ENCODE measurements at places on chromosomes 16 and 17.

DNA sequence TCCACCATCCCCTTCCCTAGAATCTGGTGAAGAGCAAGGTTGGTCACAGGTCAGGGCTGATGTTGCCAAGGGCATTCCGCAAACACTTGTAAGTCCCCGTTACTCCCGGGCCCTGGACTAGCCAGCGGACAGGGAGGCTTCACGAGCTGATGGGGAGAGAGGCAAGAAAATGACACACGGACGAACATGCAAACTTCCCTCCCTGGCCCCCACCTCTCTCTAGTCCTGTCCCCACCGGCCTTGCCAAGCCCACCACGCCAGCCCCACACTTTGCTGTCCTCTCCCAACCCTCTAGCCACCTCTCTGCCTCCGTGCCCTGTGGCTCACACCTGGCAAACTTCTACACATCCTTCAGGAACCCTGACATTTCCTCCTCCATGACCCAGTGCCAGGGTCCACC lies 54.8 kb downstream of the RPH3AL start:
- DNase-seq = no peak

- DNase-seq = no peak
These were observed 40.9 kb downstream of the TMEM235 start for GRCh38 chr17:78272181-78272913.

DNA sequence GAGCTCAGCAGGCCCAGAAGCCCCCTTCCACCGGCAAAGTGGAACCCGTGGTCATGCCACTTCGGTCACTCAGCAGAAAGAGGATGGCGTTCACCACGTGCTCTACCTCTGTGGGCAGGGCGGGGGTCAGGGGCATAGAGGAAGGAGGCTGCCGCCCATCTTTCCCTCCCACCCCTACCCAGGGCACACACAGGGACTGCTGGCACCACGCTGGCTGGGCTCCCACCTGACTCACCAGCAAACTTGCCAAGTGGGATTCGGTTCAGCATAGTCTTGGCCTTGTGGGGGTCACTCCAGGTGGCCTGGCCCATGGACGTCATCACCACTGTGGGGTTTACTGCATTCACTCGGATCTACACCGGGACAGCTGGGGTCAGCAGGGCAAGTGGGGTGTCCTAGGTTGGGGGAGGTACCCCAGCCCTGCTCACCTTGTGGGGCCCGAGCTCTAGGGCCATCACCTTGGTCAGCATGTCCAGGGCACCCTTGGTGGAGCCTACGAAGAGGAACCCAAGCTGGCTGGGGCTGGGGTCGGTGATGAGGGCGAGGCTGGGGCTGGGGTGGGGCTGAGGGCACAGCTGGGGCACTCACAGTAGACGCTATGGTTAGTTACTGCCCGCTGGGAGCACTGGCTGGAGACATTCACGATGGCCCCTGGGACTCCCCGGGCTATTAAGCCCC lies 1.4 kb downstream of the DCXR start:
- no peak for DNase-seq

DNA sequence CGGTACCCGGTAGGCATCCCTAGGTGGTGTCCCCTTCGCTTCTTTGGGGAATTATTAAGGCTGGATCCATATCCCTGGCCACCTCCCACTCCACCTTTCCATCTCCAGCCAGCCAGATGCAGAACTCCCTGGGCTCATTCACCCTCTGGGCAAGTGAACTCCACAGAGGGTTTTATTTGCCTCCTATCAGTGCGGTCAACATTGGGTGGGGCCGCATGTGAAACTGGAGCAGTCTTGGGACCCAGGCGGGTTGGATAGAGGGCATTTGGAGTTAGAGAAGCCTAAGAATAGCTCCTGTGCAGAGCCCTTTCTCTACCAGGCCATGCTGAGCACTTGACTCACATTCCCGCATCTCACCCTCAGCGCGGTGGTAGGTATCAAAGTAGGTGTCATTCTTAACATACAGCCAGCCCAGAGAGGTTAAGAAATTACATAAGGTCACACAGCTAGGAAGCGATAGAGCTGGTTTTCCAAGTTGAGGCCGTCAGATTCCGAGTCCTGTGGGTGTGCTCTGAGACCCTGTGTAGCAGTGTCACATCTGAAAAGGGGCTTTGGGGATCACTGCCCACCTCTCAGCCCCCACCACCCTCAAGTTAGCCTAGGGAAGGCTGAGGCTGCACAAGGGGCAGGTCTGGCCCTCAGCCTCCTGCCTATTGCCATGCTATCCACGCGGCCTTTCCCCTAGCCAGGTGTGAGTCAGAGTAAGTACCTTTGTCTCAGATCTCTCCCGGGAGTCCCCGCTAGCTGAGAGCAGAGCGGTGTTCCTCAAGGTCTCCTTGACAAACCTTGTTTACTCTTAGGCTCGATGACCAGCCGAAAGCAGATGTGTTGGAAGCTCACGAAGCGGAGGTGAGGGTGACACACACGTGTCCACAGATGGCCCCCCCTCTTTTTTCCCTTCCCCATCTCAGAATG lies 26.9 kb upstream of the LGALS9 start:
- no peak for DNase-seq

All from hindlimb muscle (tissue), 1 donor.